ENCODE measurements at places on chromosomes 11 and 22.

DNA sequence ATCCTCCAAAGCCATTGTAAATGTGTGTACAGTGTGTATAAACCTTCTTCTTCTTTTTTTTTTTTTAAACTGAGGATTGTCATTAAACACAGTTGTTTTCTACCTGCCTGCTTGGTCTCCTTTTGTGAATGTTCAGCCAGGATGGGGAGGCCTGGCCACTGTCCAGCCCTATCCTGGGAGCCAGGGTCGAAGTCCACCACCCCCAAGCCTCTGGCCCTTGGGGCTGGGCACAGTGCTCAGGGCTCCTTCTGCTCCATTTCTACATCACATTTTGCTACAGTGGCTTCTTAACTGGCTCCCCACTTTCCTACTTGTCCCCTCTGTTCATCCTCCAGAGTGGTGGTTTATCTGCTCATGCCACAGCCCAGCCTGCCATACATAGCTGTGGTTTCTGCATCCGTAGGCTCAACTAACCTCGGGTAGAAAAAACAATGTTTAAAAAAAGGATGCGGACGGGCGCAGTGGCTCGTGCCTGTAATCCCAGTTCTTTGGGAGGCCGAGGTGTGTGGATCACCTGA lies 2.5 kb upstream of the SMARCB1 start:
- DNase-seq = no peak

DNA sequence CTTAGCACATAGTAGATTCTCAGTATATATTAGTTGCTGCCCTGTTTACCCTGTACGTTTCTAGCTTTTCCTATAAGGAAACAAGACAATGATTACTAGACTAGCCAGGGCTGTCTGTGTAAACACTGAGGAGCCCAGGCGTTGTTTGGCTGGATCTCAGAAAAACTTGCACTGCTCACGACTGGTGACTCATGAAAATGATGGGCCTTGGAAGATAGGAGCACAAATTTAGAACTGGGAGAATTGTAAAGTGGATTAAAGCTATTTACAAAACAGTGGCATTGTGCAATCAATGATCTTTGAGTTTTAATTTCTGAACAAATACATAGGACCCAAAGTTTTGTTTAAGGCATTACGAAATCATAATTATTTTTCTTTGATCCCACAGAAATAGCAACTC lies 276.9 kb downstream of the FAM76B start:
- DNase-seq = no peak

GRCh38 chr11:66950112-66950535 lies 8.1 kb downstream of the PC start:
- peak; percentile 7 for DNase-seq

DNA sequence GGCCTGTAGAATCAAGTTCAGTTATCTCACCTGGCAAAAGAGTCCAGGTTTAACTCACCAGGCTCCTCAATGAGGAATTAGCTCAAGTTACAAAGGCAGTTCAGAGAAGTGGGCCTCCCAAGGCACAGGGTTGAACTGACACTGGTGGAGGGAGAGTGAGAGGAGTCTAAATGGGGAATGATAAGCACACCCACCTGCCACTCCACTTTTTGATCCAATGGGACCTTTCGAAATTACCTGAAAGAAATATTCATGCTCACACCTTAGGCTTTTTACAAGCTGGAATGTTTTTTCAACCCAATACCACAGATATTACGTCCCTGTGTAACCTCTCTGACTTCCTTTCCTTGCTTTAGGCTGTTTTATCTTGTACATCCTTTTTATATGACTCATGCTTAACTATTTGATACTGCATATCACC lies 642.7 kb upstream of the TENM4 start:
- no peak for DNase-seq

- DNase-seq = no peak
These were observed 648 bp downstream of the FOSL1 start for GRCh38 chr11:65899356-65900124.

- no peak for DNase-seq
These were observed 277.6 kb downstream of the NXPE2 start for GRCh38 chr11:114955923-114956322.

GRCh38 chr22:20439556-20439927 lies 1.9 kb upstream of the SCARF2 start:
- no peak for DNase-seq

GRCh38 chr11:109798521-109798920 lies 294.7 kb upstream of the ZC3H12C start:
- no peak for DNase-seq

GRCh38 chr11:92663539-92663938 lies 305.9 kb upstream of the MTNR1B start:
- DNase-seq = no peak

- DNase-seq = no peak
These were observed 25.8 kb upstream of the C11orf96 start for GRCh38 chr11:43916621-43917020.

DNA sequence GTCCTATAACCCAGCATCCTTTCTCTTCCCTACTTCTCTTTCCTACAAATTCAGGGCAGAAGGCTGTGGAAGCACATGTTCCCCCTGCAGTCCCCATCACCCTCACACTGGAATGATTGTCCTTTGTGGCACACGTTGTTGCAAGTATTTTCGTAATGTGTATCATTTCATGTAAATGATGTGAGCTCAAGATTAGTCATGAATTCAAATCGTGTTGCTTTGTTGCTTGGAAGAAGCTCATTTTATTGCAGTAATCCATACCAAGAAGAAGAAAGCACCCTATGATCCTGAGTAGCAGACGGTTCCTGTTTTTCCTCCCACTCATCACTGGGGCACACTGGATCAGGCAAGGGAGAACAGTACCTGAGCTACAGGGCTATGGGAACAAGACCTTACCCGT lies 173.4 kb downstream of the NCAM1 start:
- no peak for DNase-seq

DNA sequence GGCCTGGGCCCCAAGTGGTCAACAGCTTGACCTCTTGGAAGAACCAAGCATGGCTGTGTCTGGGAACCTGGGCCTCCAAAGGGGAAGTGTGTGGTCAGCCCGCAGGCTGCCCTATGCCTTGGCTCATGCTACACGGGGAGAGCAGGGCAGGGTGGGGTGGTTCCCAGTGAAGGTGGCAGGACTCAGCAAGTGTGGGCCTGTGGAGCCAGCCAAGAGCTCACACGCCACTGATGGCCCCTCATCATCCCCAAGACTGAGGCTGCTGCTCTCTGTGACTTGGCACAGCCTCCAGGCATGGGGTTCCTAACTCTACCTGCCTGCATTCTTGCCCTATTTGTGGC lies 15.9 kb upstream of the DGCR8 start:
- no peak for DNase-seq

DNA sequence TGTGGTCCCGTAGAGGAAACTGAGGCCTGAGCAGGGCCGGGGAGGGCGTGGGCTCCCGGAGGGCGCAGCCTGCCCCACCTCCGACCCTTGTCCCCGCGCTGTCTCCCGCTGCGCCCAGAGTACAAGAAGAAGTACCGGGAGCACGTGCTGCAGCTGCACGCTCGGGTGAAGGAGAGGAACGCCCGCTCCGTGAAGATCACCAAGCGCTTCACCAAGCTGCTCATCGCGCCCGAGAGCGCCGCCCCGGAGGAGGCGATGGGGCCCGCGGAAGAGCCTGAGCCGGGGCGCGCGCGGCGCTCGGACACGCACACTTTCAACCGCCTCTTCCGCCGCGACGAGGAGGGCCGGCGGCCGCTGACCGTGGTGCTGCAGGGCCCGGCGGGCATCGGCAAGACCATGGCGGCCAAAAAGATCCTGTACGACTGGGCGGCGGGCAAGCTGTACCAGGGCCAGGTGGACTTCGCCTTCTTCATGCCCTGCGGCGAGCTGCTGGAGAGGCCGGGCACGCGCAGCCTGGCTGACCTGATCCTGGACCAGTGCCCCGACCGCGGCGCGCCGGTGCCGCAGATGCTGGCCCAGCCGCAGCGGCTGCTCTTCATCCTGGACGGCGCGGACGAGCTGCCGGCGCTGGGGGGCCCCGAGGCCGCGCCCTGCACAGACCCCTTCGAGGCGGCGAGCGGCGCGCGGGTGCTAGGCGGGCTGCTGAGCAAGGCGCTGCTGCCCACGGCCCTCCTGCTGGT lies 1.9 kb downstream of the NLRP6 start:
- no peak for DNase-seq

DNA sequence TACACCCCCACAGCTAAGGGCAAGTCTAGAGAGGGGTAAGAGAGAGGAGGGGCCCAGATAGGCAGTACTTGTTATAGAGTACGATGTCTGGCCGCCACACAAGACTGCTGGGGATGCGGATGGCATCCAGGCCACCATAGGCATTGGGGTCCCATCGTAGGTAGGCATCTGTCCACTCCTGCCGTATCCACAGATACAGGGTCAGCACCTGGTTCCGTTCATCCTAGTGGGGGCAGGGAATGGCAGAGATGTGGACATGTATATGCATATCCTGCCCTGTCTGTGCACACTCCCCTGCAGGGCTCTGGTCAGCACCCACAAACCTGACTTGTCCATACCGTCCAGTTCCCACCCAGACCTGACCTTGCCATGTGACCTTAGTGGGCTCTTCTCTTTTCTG lies 2.1 kb downstream of the CHRNA10 start:
- no peak for DNase-seq

DNA sequence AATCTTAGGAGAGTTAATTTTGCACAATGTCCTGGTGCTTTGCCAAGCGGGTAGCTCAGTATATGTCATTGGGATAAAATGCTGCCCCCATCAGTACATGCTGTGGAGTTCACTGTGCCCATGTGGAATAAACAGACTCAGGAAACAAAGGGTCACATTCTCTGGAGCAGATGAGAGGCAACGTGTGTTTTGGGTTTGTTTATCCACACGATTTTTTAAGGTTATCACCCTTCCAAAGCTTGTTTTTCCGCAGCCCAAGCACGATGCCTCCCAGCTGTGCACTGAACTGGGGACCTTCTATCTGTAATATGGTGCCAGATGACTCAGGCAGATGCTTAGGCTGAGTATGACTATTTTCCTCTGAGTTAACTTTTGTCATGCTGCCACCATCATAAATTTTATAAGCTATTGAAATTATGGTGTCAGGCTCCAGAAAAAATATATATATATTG lies 6.5 kb downstream of the OR4D6 start:
- no peak for DNase-seq

DNA sequence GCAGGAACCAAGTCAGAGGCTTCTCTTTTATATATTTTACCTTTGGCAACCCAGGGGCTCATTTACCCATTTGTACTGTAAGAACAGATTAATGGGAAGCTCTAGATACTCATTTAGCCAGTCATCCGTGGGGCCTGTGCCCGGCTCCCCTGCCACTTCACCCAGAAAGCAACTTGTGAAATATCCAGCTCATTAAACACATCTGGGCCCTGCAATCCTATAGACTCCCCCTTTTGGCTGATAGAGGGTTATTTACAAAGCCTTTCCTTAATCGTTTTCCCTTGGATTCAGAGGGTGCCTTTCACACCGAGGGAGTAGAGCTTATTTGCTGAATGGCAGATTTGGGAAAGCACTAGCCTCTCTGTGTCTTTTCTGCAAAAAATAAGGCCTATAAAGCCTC lies 118.7 kb upstream of the SORL1-AS1 start:
- no peak for DNase-seq

- DNase-seq = no peak
These were observed 38.8 kb upstream of the TPBGL start for GRCh38 chr11:75201771-75202170.

DNA sequence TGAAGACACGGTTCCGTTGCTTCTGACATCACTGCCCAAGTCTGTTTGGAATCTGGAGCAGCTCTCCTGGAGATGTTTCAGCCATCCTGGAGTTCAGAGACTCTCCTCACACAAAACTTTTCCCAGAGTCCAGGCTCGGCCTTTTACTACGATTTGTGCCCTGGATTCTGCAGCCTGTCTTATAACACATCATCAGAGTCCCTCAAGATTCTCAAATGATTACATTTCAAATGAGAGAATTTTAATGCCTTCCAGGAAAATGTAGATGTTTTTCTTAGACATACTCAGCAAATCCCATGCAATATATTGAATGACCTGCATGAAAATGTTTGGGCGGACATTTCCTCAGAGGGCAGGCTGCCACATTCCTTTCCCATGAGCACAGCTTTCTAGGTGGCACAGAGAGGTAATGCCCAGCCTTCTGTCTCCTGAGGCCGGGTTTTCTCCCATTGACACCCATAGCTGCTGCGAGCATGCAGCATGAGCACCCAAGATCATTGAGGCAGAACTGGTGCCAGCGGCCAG lies 129.1 kb downstream of the SNX19 start:
- DNase-seq = no peak

- DNase-seq = no peak
These were observed 2.5 kb downstream of the PLAAT2 start for GRCh38 chr11:63560506-63561180.

DNA sequence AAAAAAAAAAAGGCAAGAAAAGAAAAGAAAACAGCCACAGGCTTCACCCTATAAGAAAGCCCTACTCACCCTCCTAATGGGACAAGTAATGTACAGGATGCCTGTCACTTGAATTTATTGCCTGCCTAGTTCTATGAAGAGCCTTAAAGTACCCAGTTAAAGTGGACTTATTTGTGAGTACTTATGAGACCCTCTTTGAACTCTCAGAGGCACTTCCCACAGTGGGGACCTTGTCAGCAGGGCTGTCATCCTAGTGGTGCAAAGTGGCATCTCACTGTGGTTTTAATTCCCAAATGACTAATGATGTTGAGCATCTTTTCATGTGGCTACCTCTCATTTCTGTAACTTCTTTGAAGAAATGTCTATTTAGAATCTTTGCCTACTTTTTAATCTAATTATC lies 41.8 kb upstream of the BARX2 start:
- no peak for DNase-seq

- DNase-seq = no peak
These were observed 652.5 kb downstream of the NTM start for GRCh38 chr11:132022733-132023478.

DNA sequence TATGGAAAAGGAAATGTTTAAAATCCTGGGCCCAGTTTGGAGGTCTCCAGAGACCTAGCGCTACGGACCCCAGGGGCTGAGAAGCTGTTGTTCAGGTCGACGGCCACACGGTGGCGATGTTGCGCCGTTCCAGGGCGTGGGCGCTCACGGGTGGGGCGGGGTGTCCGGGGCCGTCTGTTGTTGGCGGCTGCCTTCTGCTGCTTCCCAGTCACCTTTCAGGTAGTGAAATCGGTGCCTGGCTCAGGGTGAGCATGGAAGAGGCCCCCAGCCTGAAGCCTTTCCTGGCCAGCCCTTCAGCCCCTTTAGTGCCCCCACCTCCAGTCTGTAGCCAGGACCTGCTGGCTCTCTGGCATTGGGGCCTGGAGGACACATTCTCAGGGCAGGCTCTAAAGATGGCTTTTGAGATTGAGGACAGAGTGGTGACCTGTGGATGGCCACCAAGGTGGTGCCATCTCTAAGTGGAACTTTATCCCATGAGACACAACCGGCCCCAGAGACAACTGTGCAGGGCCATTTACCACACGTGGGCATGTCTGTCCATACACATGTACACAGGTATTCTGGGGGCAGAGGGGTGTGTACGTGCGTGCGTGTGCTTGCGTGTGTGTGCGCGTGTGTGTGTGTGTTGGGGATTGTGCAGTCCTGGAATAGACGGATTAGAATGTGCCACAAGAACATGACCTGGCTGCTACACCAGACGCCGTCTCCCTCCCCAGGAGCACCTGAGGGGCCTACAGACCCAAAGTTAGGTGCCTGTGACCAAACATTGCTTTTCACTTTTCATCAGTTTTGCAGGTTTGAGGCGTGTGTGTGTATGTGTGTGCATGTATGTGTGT lies 53.8 kb downstream of the ST14 start:
- DNase-seq = peak; percentile 48

Data from NCI-H2081 (cell line).